ENCODE measurements at places on chromosomes 11 and 22. TPM values are rescaled to one million over a fixed set of nuclear protein-coding genes. Genes with fewer than 3 reads are reported as not detected.

- no peak overlapping the region for H3K4me3 ChIP-seq
- H3K27ac ChIP-seq, result no peak overlapping the region
- no peaks in the 10 kb centered on the region for H3K4me1 ChIP-seq
- no peaks in the 10 kb centered on the region for H3K36me3 ChIP-seq
- DNase-seq, result no peak
Observed at GRCh38 chr11:121581607-121582006, 128.8 kb upstream of the SORL1-AS1 start.

GRCh38 chr11:2342981-2343380 is 34.1 kb upstream of the CD81 start:
- H3K4me1 ChIP-seq, result no peaks in the 10 kb centered on the region
- no peak for DNase-seq
- H3K27me3 ChIP-seq, result no peaks in the 10 kb centered on the region
- no peaks in the 10 kb centered on the region for H3K36me3 ChIP-seq

DNA sequence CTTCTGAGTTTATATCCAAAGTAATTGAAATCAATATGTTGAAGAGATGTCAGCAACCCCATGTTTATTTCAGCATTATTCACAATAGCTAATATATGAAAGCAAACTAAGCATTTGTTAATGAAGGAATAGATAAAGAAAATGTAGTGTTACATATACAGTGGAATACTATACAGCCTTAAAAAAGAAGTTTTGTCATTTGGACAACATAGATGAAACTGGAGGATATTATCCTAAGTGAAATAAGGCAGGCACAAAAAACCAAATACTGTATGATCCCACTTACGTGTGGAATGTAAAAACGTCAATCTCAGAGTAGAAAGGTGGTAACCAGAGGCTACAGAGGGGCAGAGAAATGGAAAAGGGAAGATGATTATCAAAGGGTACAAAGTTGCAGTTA is 10.2 kb downstream of the MRGPRX2 start:
- H3K36me3 ChIP-seq, result no peaks in the 10 kb centered on the region
- H3K27me3 ChIP-seq, result no peaks in the 10 kb centered on the region
- H3K4me3 ChIP-seq, result no peak overlapping the region
- no peak overlapping the region for H3K27ac ChIP-seq
- no peaks in the 10 kb centered on the region for H3K4me1 ChIP-seq

GRCh38 chr11:23295241-23295640 is 435.0 kb upstream of the CCDC179 start:
- H3K27me3 ChIP-seq, result no peaks in the 10 kb centered on the region
- no peaks in the 10 kb centered on the region for H3K36me3 ChIP-seq
- H3K4me3 ChIP-seq, result no peak overlapping the region
- no peaks in the 10 kb centered on the region for H3K4me1 ChIP-seq
- DNase-seq, result no peak

GRCh38 chr11:128687321-128687720 is 6.6 kb upstream of the FLI1 start:
- peak overlapping the region; percentile 64 for H3K4me3 ChIP-seq
- DNase-seq, result no peak
- peaks cover 95% of the 10 kb centered on the region for H3K27me3 ChIP-seq
- peaks cover 72% of the 10 kb centered on the region for H3K4me1 ChIP-seq

Gene CFAP300
- 0.99 TPM for total RNA-seq

- no peaks in the 10 kb centered on the region for H3K27me3 ChIP-seq
- H3K36me3 ChIP-seq, result peaks cover 22% of the 10 kb centered on the region
- DNase-seq, result no peak
- no peak overlapping the region for H3K4me3 ChIP-seq
- no peak overlapping the region for H3K27ac ChIP-seq
Observed at GRCh38 chr22:45804986-45805325, 133.3 kb downstream of the ATXN10 start.

Gene MS4A6A
- total RNA-seq, result 42.1 TPM

Gene HEPHL1
- not detected for total RNA-seq

DNA sequence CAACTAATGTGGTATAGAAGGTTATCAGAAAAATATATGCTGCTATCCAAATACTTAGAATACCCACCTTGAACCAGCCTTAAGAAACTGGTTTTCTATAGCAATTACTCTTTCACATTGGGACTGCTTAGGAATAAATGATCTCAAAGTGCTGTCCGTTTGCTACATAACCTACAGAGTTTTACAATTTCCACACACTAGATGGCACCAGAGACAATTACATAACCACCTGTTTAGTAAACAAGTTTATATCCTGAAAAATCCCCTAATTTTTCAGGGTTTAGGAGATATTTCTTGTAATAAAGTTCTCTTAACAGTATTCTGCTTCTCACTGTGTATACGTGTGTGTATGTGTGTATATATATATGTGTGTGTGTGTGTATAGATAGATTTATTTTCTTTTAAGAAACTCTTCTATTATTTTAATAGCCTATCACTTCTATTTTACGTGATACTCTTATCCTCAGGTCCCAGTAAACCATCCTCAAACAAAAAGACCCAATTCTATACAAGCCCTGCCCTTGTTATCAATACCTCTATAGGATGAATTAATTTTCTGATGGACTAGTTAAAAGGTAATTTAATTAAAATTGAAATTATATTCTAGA is 6.7 kb upstream of the OR5I1 start:
- no peak overlapping the region for H3K4me3 ChIP-seq
- no peaks in the 10 kb centered on the region for H3K4me1 ChIP-seq
- no peak for DNase-seq
- H3K36me3 ChIP-seq, result no peaks in the 10 kb centered on the region
- H3K27me3 ChIP-seq, result peaks cover 8% of the 10 kb centered on the region

DNA sequence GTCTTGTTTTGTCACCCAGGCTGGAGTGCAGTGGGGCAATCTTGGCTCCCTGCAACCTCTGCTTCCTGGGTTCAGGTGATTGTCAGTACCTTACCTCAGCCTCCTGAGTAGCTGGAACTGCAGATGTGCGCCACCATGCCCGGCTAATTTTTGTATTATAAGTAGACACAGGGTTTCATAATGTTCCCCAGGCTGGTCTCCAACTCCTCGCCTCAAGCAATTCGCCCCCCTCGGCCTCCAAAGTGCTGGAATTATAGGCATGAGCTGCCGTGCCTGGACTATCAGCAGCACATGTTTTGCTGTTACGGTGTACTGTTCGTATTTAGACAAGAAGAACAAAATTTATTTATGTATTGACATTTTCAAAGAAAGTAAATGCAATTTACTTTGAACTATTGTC is 34.8 kb downstream of the RAB39A start:
- H3K27me3 ChIP-seq, result peaks cover 14% of the 10 kb centered on the region
- H3K36me3 ChIP-seq, result no peaks in the 10 kb centered on the region
- DNase-seq, result no peak
- H3K4me3 ChIP-seq, result no peak overlapping the region

Gene MYOD1
- not detected for total RNA-seq

Gene AMPD3
- 3.4 TPM for total RNA-seq

GRCh38 chr11:129146191-129146590 is 45.9 kb downstream of the ARHGAP32 start:
- no peak for DNase-seq
- no peak overlapping the region for H3K4me3 ChIP-seq
- H3K36me3 ChIP-seq, result no peaks in the 10 kb centered on the region

Gene SPECC1L
- total RNA-seq, result 51.9 TPM

DNA sequence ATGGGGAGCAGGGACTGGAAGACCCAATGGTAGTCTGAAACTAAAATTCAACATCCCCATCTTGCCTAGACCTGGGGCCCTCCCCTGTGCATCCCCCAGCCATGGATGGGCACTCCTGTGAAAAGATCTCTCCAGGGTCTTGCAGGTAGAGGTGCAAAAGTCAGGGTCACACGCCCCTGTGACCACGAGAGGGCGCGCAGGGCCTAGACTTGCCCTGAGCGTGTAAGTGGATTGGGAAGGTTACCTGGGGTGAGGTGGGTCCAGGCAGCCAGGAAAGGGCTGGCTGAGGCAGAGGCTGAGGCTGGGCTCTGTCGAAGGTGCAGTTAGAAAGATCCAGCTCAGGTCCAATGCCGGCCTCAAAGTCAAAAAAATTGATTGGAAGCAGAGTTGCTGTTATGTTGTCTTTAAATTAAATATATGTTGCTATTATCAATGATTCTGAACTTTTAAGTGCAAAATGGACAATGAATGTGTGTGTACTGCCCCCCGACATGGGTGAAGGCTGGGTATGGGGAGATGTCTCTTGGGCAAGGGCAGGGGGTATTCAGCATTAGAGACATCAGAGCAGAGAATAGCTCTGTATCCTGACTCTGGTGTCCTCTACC is 4.8 kb upstream of the POU2F3 start:
- H3K36me3 ChIP-seq, result no peaks in the 10 kb centered on the region
- H3K27ac ChIP-seq, result no peak overlapping the region
- peak; percentile 62 for DNase-seq
- peaks cover 67% of the 10 kb centered on the region for H3K27me3 ChIP-seq

- H3K36me3 ChIP-seq, result no peaks in the 10 kb centered on the region
- H3K4me3 ChIP-seq, result no peak overlapping the region
- DNase-seq, result peak; percentile 32
- peaks cover 99% of the 10 kb centered on the region for H3K4me1 ChIP-seq
- no peaks in the 10 kb centered on the region for H3K27me3 ChIP-seq
- H3K27ac ChIP-seq, result peak overlapping the region; percentile 57
Observed at GRCh38 chr11:33695051-33695566, 5.5 kb downstream of the C11orf91 start.

Gene MS4A7
- 13.1 TPM for total RNA-seq
